Psoas muscle (tissue), 8 donors: ENCODE measurements at places on chromosomes 6 and 20. TPM values are rescaled to one million over a fixed set of nuclear protein-coding genes. Genes with fewer than 3 reads are reported as not detected.
A peak's percentile ranks its signal among the peaks of the same experiment; 100 is the strongest.

The HTR1B gene
- total RNA-seq, result not detected

GRCh38 chr20:63008541-63009044, 1.8 kb upstream of the BHLHE23 start:
- DNase-seq, result no peak

- DNase-seq, result no peak
These were observed 42.8 kb upstream of the ID1 start for GRCh38 chr20:31562241-31562640.

DNA sequence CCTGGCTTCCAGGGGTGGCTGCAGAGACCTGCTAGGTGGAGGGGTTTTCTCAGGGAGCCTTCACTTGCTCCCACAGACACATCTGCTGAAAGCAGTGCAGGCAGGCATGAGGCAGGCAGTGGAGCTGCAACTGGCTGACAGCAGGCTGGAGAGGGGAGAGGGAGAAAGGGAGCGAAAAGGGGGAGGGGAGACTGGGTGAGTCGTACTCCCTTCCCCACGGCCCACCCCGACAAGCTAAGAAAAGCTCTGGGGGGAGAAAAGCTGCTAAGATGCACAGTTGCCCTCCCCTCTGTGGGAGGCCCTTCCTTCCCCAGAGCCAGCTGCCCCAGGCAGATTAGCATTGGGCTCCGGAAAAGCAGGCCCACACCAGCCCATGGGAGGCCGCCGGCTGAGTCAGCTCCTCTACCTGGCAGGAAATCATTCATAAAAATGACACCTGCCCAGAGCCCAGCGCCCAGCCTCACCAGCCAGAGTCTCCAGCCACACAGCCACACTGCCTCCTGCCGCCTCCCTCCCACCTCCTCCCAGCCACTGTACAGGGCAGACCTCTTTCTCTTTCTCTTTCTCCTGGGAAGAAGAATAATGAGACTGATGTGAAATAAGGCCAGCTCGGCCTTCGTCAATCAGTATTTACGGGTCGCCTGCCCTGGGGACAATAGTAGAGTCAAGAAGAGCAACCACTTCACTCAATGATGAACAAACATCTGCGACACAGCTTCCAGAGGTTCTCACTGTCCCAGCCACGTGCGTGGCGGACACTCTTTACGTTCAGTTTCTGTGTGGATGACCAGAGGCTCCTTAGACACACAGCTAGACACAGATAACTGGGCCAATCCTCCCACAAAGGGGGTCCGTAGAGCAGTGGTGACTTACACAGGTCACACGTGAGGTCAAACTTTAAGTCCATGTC, 7.7 kb upstream of the C20orf203 start:
- DNase-seq, result no peak

DNA sequence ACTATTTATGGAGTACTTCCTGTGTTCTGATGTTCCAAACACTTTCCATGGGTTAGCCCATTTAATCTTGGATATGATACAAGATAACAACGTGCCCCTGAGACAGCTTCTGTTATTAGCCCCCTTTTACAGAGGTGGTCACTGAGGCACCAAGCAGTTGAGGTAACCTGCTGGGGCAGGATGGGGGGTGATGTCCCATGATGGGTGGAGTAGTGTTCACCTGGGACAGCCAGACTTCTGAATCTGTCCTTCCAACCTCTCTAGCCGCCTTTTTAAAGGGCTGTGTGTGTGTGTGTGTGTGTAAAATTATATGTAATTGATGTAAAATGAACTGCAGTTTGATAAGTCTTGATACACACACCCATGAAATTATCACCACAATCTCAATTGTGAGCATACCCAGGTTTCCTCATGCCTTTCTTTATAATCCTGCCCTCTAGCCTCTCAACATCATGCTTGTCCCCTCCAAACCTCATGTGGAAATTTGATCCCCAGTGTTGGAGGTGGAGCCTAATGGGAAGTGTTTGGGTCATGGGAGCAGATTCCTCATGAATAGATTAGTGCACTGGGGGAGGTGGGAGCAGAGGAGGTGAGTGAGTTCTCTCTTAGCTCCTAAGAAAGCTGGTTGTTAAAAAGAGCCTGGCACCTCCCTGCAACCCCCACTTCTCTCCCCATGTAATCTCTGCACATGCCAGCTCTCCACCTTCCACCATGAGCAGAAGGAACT, 39.2 kb downstream of the PLAGL2 start:
- DNase-seq, result no peak

- DNase-seq, result no peak
These were observed 1.4 kb downstream of the FBXL4 start for GRCh38 chr6:98946266-98946878.

DNA sequence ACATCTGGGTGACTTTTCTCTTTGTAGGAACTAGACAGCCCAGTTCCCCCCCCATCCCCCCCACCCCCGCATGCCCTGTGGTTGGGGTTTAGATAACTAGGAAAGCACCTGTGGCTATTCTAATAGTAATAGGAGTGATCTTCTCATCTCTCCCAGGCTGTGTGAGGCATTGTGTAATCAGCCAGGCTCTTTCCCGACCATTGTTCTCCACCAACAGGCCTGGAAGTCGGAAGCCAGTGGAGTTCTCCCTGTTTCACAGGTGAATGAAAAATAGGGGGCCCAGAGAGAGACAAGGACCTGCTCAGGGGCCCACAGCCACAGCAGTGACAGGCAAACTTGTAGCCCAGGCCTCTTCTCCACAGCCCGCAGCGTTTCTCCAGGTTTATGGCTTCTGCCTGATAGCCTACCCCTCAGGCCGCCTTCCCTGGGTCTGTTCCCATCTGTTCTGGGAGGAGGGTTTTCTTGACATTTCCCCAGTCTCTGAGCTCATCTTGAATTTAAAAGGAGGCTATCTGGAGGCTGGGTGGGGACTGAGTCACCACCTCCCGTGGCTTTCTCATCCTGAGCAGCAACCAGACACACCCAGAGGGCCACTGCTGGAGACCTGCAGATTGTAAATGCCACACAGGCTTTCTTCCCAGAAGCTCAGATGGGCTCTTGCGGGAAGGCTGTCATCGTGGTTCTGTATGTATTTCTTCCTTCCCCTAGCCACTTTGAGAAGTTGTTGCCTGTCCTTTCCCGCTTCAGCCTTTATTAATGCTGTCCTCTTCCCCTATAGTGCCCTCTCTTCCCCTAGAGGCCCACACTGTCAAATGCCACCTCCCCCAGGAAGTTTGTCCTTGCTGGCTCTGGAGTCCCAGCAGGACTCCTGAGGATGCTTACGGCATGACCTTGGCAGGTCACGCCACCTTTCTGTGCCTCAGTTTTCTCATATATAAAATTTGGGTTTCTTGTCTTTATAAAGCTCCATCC, 75.9 kb upstream of the MYL9 start:
- DNase-seq, result peak; percentile 68

- DNase-seq, result no peak
These were observed 7.4 kb downstream of the ECT2L start for GRCh38 chr6:138803331-138803730.

- no peak for DNase-seq
These were observed 6.6 kb downstream of the PRSS35 start for GRCh38 chr6:83518816-83519480.

DNA sequence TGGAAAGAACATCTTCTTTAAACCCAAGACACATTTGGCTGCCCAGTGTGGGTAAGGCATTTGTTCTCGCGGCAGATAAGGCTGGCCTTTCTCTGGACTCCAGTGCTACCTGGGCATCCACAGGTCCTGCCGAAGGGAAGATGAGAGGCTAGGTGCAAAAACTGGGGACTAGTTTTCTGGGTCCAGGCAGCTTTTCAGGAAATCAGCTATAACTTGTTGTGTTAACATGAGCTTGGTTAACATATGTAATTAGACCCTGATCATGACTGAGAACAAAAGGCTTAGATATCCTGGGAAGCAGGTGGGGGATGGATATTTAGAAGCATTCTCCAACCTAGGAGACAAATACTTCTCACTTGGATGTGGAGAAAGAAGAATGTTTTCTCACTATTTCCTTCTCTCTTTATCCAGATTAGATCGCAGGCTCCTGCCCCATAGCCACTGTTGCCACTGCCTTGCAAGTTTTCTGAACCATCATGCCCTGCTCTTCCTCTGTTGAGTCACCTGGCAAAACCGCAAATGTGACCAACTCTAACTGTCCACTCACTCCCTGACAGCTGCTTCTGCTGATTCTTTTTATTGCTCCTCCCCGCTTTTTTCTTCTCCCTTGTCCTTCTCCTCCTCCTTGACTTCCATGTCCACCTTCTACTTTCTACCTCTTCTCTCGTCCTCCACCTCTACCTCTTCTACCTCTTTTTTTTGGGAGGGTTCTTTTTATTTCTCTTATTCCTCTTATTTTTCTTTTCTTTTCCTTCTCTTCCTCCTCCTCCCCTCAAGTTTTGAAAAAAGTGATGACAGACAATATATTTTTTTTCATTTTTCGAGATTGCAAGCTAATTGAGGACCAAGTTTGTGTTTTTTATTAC, 258.1 kb downstream of the UTRN start:
- no peak for DNase-seq

DNA sequence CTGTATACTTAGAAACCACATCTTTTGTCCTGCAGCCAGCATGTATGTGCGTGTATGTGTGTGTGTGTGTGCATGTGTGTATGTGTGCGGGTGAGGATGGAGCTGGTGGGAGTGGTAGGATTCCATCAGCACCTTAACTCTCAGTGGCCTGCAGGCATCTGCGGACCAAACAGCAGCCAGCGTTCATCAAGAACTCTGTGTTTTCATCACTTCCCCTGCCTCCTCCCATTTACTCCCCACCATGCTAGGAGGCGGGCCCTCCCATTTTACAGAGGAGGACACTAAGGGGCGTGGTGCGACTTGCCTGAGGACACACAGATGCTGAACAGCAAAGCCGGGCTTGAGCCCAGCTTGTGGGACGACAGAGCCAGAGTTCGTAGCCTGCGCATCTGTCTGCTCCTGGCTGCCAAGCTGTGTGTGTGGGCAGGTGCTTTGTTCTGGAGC, 8.9 kb downstream of the VSTM2L start:
- peak; percentile 51 for DNase-seq

DNA sequence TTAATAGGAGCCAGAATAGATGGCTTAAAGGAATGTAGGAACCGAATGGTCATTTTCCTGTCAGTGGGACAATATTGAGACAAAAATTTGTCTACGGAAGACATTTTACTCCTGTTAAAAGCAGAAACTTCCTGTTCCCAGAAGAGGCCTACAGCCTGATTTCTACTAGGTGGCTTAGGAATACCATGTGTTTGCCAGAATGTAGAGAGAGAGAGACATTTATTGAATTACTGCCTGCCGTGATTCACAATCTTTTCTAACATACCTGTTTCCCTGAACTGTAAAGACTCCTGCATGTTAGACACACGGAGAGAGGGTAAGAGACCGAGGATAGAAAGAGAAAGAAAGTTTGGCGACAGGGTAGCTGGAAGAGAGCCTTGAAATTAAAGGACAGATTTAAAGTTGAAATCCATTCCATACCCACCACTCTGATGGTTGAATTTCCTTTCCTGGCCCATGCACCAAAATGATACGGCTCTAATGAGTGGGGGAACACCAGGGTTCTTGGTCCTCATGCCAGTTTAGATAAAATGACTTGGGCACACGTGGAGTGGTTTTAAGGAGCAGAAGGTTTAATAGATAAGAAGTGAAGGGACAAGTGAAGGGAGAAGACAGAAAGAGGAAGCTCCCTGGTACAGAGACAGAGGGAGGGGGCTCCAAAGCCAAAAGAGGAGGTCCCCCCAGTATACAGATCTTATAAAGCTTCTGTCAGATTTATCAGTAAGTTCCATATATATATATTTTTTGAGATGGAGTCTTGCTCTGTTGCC, 22.5 kb downstream of the NCOA3 start:
- DNase-seq, result no peak

- peak; percentile 85 for DNase-seq
These were observed 28.9 kb downstream of the VEGFA start for GRCh38 chr6:43798688-43799444.

- no peak for DNase-seq
These were observed 24.4 kb downstream of the PTPN1 start for GRCh38 chr20:50534567-50534966.

DNA sequence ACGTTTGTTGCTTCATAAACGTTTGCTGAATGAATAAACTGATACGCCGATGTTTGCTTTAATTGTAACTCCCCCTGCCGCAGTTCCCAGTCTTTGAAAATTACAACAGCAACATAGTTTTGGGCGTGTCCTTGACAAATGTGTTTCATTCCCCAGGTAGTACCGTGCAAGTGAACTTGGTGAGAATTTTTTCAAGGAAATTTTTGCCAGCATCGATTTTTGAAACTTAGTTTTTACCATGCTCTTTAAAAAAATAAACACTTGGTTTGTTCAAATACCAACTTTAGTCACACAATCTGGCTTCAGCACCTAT, 60.1 kb downstream of the FAM217A start:
- DNase-seq, result no peak

- no peak for DNase-seq
These were observed 22.0 kb downstream of the PTPN1 start for GRCh38 chr20:50532221-50532620.

GRCh38 chr6:148240461-148240840, 102.2 kb upstream of the SASH1 start:
- DNase-seq, result no peak

The ADGRF4 gene
- not detected for total RNA-seq

DNA sequence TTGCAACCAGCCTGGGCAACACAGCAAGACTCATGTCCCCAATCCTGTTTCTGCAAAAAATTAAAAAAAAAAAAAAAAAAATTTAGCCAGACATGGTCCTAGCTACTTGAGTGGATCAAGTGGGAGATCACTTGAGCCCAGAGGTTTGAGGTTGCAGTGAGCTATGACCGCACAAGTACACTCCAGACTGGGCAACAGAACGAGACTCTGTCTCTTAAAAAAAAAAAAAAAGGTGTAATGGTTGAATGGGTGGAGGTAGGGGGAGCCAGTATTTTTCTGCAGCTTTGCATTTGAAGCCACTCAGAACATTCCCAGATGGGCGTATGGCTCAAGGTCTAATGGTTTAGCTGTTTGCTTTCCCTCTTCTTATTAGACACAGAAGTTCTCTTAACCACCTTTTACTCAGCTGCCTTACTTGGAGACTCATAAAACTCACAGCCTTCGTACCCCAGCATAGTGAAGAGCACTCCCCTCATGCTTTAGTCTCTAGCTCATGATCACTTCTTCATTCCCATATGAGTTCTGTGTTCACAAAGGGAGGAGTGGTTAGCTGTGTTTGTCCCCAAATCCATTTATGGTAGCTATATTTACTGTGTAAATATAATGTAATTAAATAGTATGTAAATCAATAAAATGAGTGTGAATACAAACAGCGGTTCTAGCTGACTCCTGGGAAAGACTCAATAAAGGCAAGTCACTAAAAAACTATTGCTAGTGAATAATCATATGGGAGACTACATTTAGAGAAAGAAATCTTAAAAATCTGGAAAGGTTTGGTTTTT, 9.0 kb downstream of the FKBP1A start:
- DNase-seq, result no peak

- no peak for DNase-seq
These were observed 358.9 kb downstream of the CENPW start for GRCh38 chr6:126698732-126699240.

The HLA-DQA2 gene
- 0.99 TPM for total RNA-seq

The CDH26 gene
- total RNA-seq, result 0.22 TPM
